Large intestine (tissue), 12 donors: ENCODE measurements at places on chromosomes 4 and X.

DNA sequence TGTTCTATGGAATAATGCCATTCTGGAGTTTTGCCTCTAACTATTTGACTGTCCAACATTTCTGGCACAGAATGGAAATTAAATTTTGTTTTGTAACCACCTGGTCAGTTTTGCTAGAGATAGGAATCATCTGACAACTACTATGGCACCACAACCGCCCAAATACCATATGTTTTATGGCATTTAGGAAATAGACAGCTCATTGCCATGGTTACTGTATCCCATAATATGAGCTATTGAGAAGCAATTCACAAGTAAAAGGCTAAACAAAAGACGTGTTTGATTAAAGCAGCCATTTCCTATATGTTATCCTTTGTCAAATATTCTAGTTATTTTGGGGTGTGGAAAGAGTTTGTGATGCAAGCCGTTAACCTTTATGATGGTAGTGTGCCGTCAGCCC, 1105.3 kb upstream of the LCORL start:
- no peak for DNase-seq

- DNase-seq = no peak
These were observed 17.7 kb upstream of the N4BP2 start for GRCh38 chr4:40038977-40039376.

GRCh38 chr4:34193451-34194154, 2050.7 kb downstream of the ARAP2 start:
- DNase-seq = no peak

DNA sequence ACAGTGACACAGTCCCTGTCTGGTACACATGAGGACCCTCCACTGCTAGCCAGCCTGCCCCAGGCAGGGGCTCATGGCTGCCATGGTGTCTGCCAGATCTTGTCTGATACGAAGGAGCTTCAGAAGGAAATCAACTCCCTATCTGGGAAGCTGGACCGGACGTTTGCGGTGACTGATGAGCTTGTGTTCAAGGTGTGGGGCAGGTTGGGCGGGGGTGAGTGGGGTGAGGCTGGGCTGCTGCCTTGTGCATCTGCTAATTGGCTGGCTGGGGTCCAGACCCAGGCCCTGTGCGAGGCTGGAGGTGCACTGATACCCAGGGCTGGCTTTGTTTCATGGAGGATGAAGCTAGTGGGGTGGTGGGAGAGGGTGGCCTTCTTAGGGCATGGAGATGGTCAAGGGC, 13.8 kb downstream of the CCDC22 start:
- DNase-seq = no peak

DNA sequence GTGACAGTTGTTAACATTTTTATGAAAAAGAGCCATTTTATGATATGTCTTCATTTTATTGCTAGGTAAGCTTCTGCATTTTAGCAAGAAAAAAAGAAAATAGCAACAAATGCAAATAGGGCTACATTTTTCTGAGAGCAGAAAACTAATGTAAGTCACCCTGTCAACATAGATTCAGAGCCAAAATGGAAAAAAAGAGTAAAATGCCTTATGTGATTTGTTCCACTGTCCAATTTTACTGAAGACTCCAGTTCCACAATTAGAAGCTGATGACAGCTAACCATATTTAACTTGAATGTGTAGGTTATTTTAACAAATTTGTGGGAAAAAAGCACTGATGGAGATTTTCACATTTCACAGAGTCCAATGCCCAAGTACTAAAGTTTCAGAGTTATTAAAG, 772.3 kb downstream of the FAT4 start:
- DNase-seq = no peak

DNA sequence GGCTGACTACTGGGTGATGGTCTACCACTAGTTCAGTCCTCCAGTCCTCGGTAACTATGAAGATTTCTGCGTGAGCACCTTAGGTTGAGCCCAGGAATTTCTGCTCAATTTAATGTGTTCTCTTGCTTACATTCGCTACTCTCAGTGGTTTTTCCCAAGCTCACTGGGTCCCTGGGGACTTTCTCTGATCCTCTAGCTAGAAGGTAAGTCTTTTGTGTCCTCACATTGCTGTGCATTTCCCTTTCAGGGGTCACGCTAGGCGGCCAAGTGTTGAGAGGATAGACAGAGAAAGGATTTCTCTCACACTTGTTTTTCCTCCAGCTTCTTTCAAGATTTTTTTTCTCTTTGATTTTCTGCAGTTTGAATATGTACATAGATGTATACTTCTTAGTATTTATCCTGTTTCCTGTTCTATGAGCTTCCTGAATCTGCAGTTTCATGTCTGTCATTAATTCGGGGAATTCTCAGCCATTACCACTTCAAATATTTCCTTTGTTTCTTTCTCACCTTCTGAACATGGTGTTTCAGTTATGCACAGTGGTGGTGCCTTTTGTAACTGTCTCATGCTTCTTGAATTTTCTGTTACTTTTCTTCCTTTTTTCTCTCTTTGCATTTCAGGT, 17.5 kb downstream of the MAGEA9 start:
- DNase-seq = no peak

DNA sequence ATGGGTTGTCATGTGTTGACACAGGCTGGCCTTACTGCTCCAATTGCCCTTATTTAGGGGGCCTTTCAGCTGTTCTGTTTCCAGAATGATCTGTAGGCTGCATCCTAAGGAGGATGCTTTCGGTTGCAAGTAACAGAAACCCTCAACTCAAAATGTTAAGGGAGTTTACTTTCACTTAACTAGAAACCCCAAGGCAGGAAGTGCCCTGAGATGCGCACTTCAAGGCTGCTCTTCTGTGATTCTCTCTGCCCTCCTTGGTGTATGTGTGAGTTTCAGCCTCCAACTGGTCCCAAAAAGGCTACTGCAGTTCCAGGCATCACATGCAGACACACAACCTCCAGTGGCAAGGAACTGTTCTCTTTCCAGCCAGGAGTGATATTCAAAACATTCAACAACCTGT, 97.3 kb upstream of the ATP6AP2 start:
- DNase-seq = no peak
